ENCODE measurements at places on chromosomes 3 and 15.

GRCh38 chr15:82917249-82917648 lies 35.3 kb downstream of the HOMER2 start:
- DNase-seq: no peak

GRCh38 chr3:130395916-130396315 lies 50.4 kb downstream of the COL6A5 start:
- DNase-seq: no peak

DNA sequence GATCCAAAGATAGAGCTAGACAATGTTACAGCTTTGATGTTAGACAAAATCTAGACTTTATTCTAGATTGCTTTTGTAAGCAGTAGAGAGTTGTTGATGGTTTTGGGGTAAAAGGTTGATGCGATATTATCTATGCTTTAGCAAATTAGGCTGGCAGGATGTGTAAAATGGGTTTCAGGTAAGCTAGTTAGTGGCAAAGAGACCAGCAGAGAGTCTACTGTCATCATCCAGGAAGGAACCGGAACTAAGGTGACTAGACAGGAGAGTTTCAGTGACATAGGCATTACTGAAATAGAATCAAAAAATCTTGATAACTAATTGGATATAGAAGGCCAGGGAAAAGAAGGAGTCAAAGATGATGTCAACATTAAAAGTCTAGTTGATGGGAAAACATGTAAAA lies 11.1 kb downstream of the OR5K2 start:
- DNase-seq: no peak

- no peak for DNase-seq
These were observed 526 bp downstream of the RMDN3 start for GRCh38 chr15:40754574-40754882.

DNA sequence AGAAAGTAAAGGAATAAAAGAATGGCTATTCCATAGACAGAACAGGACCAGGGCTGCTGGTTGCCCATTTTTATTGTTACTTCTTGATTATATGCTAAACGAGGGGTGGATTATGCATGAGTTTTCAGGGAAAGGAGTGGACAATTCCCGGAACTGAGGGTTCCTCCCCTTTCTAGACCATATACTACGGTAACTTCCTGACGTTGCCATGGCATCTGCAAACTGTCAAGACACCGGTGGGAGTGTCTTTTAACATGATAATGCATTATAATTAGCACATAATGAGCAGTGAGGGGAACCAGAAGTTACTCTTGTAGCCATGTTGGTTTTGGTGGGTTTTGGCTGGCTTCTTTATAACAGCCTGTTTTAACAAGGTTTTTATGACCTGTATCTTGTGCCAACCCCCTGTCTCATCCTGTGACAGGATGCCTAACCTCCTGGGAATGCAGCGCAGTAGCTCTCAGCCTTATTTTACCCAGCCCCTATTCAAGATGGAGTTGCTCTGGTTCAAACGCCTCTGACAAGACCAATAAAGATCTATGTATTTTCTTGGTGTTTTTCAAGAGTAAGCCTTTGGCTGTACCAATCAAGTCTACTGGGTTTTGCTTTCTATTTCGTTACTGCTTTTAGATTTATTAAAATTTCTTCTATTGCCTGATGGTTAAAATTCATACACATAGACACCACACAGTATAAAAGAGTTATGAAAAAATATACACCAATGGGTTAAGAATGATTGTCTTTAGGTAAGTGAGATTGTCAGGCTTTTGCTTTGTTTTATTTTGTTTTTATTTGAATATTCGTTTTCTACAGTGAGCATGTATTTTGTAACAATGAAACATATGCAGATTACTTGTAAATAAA lies 37.4 kb upstream of the CTDSPL start:
- DNase-seq: no peak

- no peak for DNase-seq
These were observed 24.4 kb upstream of the ABHD10 start for GRCh38 chr3:111954228-111954990.

DNA sequence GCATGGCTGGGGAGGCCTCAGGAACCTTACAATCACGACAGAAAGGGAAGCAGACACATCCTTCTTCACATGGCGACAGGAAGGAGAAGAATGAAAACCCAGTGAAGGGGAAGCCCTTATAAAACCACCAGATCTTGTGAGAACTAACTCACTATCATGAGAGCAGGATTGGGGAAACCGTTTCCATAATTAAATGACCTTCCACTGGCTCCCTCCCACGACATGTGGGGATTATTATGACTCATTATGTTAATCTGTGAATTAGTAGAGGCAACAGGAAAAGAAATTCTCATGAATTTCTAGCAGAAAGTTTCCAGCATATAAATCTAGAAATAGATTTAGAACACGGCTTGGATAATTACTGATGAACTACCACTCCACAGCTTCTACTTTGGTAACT lies 937.3 kb downstream of the ROBO1 start:
- DNase-seq: no peak

GRCh38 chr15:31150732-31151231 lies 49.3 kb upstream of the TRPM1 start:
- DNase-seq: no peak

GRCh38 chr3:191461113-191461595 lies at the start of gene PYDC2:
Gene PYDC2 (plus strand): TSS chr3:191461163. CDS start chr3:191461163, 0 bp downstream.
- DNase-seq: no peak
